ENCODE measurements at places on chromosomes 12 and 14.

DNA sequence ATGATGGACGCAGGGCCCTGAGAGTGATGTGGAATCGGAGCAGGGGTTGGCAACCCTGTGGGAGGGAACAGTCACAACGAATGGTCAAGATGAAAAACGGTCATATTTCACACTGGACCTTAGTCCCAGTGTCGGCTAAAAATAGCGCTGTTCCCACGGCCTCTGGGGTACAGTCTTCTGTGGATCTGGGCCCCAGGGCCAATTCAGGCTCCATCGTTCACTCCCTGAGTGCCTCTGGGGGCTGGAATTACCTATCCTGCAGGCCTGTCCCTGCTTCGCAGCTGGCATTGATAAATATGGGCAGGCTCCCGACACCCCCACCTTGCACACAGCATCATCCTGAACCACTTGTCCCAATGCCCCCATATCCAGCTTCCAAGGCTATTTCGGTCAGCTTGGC, 18.6 kb downstream of the GSC start:
- no peak for DNase-seq

- DNase-seq = no peak
These were observed 6.1 kb downstream of the FRMD6 start for GRCh38 chr14:51657762-51658161.

GRCh38 chr14:72613231-72613974, 280.5 kb downstream of the DPF3 start:
- no peak for DNase-seq

GRCh38 chr14:91349481-91350074, 68.0 kb downstream of the CCDC88C start:
- peak; percentile 54 for DNase-seq

Data from T-helper 9 cell (primary cell).